Caudate nucleus (tissue), 63 donors: ENCODE measurements at places on chromosomes 6 and 20.
A peak's percentile ranks its signal among the peaks of the same experiment; 100 is the strongest.

GRCh38 chr6:100276311-100277057 is 188.2 kb downstream of the SIM1 start:
- DNase-seq, result no peak

- DNase-seq, result no peak
Measured at GRCh38 chr6:119739769-119740168, 390.2 kb upstream of the MAN1A1 start.

DNA sequence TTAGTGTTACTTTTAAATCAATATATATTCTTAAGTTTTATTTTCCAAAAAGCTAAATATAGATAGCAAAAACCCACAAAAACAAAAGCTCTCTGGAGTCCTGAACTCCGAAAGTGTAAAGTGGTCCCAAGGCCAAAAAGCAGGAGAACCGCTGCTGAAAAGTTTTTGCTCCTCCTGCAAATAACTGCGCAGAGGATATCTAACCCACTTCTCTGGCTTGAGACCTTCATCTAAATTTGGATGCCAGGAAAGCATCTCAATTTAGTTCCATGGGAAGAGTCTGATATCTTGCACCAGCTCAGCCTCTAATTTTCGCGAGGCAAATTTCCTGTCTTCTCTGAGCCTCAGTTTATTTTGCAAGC is 523 bp downstream of the MRPS10 start:
- no peak for DNase-seq

GRCh38 chr20:63032026-63032800 is 25.4 kb upstream of the BHLHE23 start:
- DNase-seq, result no peak

GRCh38 chr20:34536798-34537394 is 20.7 kb downstream of the DYNLRB1 start:
- peak; percentile 56 for DNase-seq

DNA sequence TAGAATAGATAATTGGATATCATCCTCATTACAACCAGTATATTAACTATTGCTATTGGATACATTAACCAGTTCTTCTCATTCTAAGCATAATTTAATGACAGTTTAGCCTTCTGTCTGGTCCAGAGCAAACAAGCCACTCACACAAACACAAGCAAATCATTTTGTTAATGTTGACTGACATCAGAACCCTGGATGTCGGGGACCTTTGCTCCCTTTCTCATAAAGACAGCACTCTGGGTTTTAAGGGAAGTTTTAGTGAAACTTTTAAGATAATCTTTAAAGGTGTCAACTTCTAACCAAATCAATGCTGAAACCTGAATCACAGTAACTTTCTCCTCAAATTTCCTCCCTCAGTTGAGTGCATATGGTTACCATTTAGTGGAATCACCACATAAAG is 113.9 kb downstream of the PTPRK start:
- no peak for DNase-seq

DNA sequence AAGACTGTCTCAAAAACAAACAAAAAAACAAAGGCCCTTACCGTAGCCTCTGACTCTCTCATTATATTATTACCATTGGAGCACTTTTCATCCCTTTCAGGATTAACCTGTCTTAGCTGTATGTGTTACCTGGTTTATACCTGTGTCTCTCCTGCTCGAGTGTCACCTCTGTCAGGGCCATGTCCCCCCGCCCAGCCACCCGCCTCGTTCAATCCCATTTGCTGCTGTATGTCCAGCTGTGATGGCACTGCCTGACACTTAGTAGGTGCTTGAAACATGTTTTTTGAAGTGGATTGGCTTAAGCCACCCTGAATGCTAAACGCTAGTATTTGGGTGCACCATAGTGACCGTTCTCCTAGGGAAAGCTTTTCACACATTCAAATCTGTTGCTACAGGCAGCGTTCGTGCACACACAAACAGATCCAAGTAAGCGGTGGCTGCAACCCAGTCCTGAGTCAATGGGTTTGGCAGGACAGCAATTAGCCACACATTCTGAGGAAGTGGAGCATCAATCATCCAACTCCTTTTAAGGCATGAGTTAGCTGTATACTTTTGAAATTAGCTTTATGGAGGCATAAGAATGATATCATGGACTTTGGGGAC is 98.9 kb upstream of the ZNF217 start:
- no peak for DNase-seq

DNA sequence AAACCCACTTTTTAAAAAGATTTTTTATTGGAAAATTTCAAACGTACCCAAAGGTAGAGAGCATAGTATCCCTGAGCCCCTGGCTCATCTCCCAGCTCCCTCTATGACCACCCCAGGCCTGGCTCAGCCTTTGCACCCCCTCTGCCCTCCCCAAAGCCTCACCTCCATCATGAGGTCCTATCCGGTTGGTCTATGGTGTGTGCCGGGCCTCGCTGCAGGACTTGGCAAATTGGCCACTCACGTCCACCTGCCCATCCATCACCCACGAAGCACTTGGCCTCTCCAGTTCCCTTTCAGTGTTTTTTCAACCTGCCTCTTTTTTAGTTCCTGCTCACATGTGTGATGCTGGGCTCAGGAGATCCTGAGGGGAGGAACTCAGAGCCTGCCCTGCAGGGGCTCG is 147.4 kb downstream of the CDH4 start:
- DNase-seq, result no peak

- no peak for DNase-seq
Measured at GRCh38 chr6:53986165-53986720, 125.0 kb upstream of the MLIP start.

DNA sequence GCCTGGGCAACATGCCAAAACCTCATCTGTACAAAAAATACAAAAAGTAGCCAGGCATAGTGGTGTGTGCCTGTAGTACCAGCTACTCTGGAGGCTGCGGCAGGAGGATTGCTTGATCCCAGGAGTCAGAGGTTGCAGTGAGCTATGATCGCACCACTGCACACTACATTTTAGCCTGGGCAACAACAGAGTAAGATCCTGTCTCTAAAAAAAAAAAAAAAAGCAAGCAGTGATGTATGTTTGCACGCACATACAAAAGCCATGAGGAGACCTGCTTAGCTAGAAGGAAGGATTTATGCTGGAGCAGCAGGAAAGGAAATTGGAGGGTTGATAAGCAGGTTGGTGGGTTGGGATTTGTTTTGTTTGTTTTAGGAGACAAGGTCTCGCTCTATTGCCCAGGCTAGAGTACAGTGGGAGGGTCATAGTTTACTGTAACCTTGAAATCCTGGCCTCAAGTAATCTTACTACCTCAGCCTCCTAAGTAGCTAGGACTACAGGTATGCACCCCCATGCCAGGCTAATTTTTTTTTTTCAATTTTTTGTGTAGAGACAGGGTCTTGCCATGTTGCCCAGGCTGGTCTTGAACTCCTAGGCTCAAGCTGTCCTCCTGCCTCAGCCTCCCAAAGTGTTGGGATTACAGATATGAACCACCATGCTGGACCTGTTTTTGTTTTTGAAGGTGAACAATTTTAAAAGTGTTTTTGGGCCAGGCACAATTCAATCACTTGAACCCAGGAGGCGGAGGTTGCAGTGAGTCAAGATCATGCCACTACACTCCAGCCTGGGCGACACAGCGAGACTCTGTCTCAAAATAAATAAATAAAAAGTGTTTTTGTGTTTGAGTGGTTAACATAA is 4.0 kb downstream of the ZSWIM3 start:
- DNase-seq, result no peak

- DNase-seq, result no peak
Measured at GRCh38 chr6:167898673-167899311, 72.1 kb downstream of the AFDN start.

DNA sequence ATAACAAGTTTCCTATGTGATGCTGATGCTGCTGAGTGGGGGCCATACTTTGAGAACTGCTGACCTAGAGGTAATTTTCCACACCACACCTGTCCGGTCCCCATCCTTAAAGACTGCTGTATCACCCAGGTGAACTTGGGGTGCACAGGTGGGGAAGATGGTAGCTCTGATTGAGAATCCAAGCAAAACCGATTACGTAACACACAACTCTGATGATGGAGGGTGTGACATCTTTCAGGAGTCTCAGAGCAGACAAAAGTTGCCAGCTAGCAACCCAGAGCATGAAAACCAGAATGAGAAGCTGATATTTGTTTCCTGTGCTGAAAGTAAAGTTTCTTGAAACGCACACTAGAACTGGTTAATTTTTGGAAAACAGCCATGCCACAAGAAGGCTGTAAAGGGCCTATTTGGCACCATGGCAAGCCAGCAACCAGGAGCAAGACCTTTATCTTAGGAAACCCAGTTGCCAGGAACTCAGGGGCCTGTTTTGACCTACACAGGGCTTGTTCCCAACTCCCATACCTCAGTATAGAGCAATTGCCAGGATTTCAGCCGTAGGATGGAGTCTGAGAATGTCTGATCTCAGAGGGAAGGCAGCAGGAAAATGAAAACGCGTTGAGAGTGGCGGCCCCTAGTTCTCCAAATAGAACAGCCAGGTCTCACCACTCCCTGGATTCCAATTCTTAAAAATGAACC is 21.6 kb upstream of the TBC1D7 start:
- no peak for DNase-seq

- DNase-seq, result no peak
Measured at GRCh38 chr6:137820425-137820824, 46.6 kb upstream of the TNFAIP3 start.

GRCh38 chr20:20289331-20289730 is 78.6 kb upstream of the INSM1 start:
- no peak for DNase-seq

GRCh38 chr20:47235853-47236638 is 120.5 kb downstream of the ZMYND8 start:
- DNase-seq, result no peak
